ENCODE measurements at places on chromosomes 1 and 21.

- peaks cover 2% of the 10 kb centered on the region for H3K27me3 ChIP-seq
- H3K4me1 ChIP-seq, result peaks cover 29% of the 10 kb centered on the region
- no peaks in the 10 kb centered on the region for H3K36me3 ChIP-seq
- peak within 1 kb of the TSS; percentile 61 for H3K4me3 ChIP-seq
- DNase-seq, result no peak
- H3K27ac ChIP-seq, result peak within 1 kb of the TSS; percentile 28
Observed at GRCh38 chr1:52632732-52633290, at the start of gene SHISAL2A. Gene SHISAL2A (plus strand): TSS chr1:52633168. CDS start chr1:52633494, 326 bp downstream.

GRCh38 chr1:229623838-229624237 is 2.1 kb downstream of the TAF5L start:
- H3K4me1 ChIP-seq, result peaks cover 68% of the 10 kb centered on the region
- H3K36me3 ChIP-seq, result no peaks in the 10 kb centered on the region
- no peak overlapping the region for H3K4me3 ChIP-seq
- DNase-seq, result no peak
- H3K27ac ChIP-seq, result no peak overlapping the region

DNA sequence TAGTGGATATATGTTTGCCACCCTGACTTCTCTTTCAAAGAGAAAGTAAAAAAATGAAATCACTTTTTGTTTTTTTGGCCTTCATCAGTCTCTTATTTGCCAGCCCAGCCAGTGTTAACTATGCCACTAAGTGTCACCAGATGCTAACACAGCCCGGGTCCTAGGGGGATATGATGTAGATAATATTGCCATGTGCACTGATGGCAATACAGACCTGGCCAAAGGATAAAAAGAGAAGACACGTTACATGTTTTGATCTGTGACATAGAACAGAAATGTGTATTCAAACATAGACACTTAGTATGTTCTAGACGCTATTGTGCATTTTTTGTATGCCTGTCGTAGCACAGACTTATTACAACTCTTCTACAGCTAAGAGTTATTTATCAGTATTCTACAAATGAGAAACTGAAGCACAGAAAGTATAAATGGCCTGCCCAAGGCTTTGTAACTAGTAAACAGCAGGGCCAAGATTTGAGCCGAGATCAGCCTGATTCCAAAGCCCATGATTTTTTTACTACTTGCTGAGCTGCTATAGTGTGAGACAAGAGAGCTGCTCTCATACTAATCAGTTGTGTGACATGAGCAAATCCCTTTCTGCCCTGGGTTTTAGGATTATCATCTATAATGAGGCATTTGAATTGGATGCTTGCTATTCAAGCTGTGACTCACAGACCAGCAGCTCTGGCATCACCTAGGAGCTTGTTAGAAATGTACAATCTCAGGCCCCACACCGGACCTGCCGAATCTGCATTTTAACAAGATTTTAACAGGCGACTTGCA is 6.3 kb downstream of the LRRC53 start:
- H3K4me3 ChIP-seq, result no peak overlapping the region
- H3K27me3 ChIP-seq, result no peaks in the 10 kb centered on the region
- H3K27ac ChIP-seq, result no peak overlapping the region
- H3K36me3 ChIP-seq, result no peaks in the 10 kb centered on the region

DNA sequence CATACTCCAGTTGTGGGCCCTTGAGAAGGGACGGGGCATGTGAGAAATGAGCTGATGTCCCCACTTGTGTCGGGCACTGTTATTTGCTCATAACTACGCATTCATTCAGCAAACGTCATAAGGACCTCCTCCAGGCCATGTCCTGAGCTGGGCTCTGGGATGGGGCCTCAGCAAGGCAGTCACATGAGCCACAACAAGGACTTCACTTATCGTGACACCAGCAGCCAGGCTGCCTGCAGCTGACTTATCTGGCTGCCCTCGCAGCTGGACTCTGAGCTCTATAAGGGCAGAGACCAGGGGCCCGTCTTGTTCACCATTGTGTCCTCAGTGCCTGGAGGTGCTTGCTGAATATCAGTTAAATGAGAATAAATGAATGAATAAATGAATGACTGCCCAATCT is 37.5 kb upstream of the GRIK3 start:
- no peaks in the 10 kb centered on the region for H3K4me1 ChIP-seq
- no peak for DNase-seq
- no peaks in the 10 kb centered on the region for H3K36me3 ChIP-seq
- H3K4me3 ChIP-seq, result no peak overlapping the region
- no peaks in the 10 kb centered on the region for H3K27me3 ChIP-seq

DNA sequence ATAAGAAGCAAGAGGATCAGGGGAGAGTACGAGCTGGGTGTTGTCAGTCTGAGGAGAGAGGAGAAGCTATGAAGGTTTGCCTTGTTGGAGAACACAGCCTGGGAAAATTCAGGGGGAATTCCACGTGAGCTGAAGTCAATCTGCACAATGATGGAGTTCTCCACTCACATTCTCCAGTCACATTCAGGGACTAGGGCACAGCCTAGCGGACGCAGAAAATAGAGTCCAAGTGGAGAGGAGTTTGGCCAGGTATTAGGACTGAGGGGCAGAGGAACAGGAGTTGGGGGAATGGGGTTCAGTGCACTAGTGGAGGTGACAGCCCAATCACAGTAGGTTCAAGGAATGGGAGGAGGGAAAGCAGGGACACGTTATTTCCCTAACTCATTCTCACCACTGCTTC is 124.0 kb downstream of the KCNH1 start:
- no peak for DNase-seq
- no peaks in the 10 kb centered on the region for H3K4me1 ChIP-seq
- H3K36me3 ChIP-seq, result no peaks in the 10 kb centered on the region
- H3K4me3 ChIP-seq, result no peak overlapping the region
- no peak overlapping the region for H3K27ac ChIP-seq

DNA sequence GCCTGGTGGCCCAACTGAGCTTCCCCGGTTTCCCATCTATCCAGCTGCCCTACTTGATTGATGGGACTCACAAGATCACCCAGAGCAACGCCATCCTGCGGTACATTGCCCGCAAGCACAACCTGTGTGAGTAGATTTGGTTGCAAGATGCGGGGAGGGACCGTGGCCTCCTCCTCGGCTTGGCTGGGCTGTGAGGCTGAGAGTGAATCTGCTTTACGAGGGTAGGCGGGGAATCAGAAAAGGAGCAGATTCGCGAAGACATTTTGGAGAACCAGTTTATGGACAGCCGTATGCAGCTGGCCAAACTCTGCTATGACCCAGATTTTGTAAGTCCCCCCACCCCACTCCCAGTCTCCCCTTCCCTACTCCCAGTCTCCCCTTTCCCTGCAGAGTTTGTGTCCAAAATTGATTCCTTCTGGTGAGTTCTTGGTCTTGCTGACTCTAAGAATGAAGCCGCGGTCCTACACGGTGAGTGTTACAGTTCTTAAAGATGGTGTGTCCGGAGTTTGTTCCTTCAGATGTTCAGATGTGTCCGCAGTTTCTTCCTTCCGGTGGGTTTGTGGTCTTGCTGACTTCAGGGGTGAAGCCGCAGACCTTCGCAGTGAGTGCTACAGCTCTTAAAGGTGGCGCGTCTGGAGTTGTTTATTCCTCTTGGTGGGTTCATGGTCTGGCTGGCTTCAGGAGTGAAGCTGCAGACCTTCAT is 1.5 kb downstream of the GSTM2 start:
- no peak for DNase-seq
- H3K36me3 ChIP-seq, result no peaks in the 10 kb centered on the region
- H3K27me3 ChIP-seq, result no peaks in the 10 kb centered on the region
- peaks cover 22% of the 10 kb centered on the region for H3K4me1 ChIP-seq

- no peak for DNase-seq
- peaks cover 7% of the 10 kb centered on the region for H3K4me1 ChIP-seq
- H3K4me3 ChIP-seq, result no peak overlapping the region
- H3K27ac ChIP-seq, result no peak overlapping the region
- H3K27me3 ChIP-seq, result no peaks in the 10 kb centered on the region
- no peaks in the 10 kb centered on the region for H3K36me3 ChIP-seq
Observed at GRCh38 chr1:98104289-98104688, 183.5 kb upstream of the DPYD start.

DNA sequence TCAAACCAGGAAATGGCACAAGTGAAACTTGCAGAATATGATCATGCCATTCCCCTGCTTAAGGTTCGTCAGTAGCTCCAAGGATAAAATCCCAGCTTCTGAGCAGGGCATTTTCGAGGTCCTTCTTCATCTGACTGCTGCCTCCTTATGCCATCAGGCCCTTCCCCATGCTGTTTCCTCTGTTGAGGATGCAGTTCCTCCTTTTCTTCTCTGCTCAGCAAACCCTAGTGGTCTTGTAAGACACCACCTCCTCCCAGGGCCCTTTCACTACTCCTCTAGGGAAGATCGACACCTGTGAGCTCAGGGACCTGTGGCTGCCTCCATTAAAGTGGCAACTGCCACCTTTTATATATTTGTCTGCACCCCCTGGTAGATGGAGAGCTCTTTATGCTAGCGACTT is 62.1 kb upstream of the JUN start:
- no peak overlapping the region for H3K4me3 ChIP-seq
- peaks cover 14% of the 10 kb centered on the region for H3K4me1 ChIP-seq
- H3K27me3 ChIP-seq, result no peaks in the 10 kb centered on the region
- DNase-seq, result no peak
- no peak overlapping the region for H3K27ac ChIP-seq

GRCh38 chr1:115135681-115136080 is 46.4 kb upstream of the TSPAN2 start:
- H3K27ac ChIP-seq, result peak overlapping the region; percentile 51
- peaks cover 30% of the 10 kb centered on the region for H3K4me1 ChIP-seq
- no peaks in the 10 kb centered on the region for H3K36me3 ChIP-seq
- H3K27me3 ChIP-seq, result no peaks in the 10 kb centered on the region

DNA sequence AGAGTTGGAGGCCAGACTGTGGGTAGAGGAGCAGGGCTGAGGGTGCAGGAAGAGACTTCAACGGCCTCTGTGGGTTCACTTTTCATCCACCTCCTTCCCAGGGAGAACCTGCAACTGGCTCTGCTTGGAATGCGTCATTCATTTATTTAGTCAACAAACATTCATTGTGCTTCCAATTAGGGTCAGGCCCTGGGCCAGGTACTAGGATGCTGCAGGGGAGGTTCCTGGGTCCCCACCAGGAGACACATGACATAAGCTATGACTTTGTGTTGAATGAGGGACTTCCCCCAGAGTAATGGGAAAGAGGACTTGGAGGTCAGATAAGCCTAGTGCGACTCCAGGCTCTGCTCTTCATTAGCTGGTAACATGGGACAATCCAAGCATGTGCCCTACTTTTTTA is 46.3 kb upstream of the RPL11 start:
- H3K36me3 ChIP-seq, result no peaks in the 10 kb centered on the region
- no peak overlapping the region for H3K27ac ChIP-seq
- no peaks in the 10 kb centered on the region for H3K27me3 ChIP-seq
- no peak for DNase-seq
- H3K4me3 ChIP-seq, result no peak overlapping the region

GRCh38 chr21:44427241-44428120 is 27.8 kb upstream of the LRRC3 start:
- H3K4me1 ChIP-seq, result no peaks in the 10 kb centered on the region
- DNase-seq, result no peak
- H3K4me3 ChIP-seq, result no peak overlapping the region
- H3K36me3 ChIP-seq, result no peaks in the 10 kb centered on the region
- H3K27me3 ChIP-seq, result no peaks in the 10 kb centered on the region

- H3K27ac ChIP-seq, result no peak overlapping the region
- peaks cover 10% of the 10 kb centered on the region for H3K4me1 ChIP-seq
- no peak for DNase-seq
- no peaks in the 10 kb centered on the region for H3K27me3 ChIP-seq
Observed at GRCh38 chr1:4880626-4881025, 226.2 kb downstream of the AJAP1 start.

DNA sequence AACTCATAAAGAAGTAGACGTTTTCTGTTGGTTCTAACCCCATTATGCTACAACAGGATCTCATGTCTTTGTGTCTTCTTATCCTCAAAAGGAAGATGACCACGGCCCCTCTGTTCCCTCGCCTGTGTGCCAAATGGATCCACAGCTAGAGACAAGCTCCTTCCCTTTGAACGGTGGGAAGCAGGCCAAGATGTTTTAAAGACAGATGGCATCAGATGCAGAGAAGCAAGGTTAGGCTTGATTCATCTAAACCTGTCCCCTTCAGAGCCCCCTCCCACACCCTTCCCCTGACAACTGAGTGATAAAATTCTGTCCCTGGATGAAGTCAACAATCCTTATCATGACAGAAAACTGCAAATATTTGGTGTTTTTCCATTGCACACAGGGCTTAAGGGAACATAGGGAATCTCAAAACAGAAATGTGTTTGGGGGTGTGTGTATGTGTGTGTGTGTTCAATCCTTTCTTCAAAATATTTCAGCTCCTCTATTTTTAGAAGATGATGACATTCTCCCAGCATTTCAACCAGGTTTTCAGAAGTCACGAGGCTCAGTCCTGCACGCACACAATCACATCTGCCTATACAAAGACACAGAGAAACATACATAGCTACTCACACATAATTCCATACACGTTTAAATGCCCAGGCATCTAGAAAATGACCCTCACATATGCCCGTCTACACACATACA is 27.8 kb upstream of the FMOD start:
- DNase-seq, result no peak
- no peak overlapping the region for H3K4me3 ChIP-seq

DNA sequence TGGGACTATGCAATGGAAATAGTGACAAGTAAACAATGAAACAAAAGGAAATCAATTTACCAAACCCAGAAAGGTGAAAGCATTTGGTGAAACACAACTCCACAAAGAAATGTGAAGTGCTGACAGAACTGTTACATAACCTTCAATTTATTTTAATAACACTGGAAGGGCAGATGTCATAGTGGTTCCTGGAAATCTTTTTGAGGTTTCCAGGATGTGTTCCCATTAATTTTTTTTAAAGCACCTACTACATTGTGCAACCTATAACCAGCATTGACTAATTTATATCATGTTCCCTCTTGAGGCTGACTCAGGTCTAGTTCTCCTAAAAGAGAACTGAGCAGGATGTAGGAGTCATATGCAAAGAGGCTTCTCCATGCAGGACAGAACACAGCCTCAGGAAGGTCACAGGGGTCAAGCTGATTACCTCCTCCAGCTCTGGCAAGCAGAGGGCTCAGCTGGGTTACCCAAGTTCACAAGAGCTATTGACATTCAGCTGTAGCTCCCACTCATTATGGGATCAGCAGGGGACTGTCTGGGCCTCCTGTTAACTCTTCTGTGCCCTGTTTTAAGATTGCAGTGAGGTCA is 157.1 kb upstream of the NRIP1 start:
- no peaks in the 10 kb centered on the region for H3K27me3 ChIP-seq
- H3K4me3 ChIP-seq, result no peak overlapping the region
- peaks cover 8% of the 10 kb centered on the region for H3K4me1 ChIP-seq
- peak overlapping the region; percentile 46 for H3K27ac ChIP-seq
- H3K36me3 ChIP-seq, result no peaks in the 10 kb centered on the region

DNA sequence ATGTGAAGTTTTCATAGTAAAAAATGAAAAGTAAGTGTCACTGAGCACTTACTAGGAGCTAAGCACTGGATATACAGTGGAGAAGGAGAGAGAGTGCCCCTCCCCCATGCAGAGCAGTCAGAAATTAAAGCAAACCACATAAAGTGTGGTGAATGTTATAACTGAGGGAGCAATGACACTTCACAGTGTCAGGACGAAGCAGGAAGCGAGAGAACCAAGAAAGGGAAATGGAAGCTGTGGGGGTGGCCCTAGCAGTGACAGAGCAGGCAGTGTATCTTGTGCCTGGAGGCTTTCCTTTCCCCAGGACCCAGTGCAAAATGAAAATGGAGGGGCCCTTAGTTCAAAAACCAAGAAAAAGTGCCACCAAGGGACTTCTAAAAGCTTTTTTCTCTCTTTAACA is 21.5 kb upstream of the RCAN3 start:
- H3K4me3 ChIP-seq, result no peak overlapping the region
- H3K36me3 ChIP-seq, result no peaks in the 10 kb centered on the region

- no peak overlapping the region for H3K27ac ChIP-seq
- no peaks in the 10 kb centered on the region for H3K36me3 ChIP-seq
- no peak overlapping the region for H3K4me3 ChIP-seq
- no peak for DNase-seq
- H3K27me3 ChIP-seq, result no peaks in the 10 kb centered on the region
- H3K4me1 ChIP-seq, result no peaks in the 10 kb centered on the region
Observed at GRCh38 chr1:34970829-34971228, 14.3 kb downstream of the TMEM35B start.
